ENCODE measurements at places on chromosomes 1 and 21.

- DNase-seq = no peak
These were observed 37.3 kb downstream of the PLEKHO1 start for GRCh38 chr1:150186789-150187559.

- no peak for DNase-seq
These were observed 9.1 kb downstream of the SEMA4A start for GRCh38 chr1:156162430-156163037.

DNA sequence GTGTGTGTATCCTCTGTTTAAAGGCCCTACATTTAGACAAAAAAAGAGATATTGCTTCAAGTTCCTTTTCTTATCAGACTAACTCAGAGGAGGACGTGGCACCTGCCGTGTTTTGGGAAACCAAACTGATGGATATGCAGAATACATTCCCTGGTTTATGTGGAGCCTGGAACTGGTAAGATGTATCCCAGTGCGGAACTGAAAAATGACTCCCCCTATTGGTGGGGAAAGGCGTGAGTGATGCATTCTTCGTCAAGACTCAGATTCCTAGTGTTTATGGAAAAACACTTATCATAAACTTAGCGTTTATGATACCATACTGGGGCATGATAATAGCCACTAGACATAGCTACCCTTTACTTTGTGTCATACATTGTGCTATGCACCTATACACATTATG lies 154.2 kb downstream of the ZNF326 start:
- no peak for DNase-seq

DNA sequence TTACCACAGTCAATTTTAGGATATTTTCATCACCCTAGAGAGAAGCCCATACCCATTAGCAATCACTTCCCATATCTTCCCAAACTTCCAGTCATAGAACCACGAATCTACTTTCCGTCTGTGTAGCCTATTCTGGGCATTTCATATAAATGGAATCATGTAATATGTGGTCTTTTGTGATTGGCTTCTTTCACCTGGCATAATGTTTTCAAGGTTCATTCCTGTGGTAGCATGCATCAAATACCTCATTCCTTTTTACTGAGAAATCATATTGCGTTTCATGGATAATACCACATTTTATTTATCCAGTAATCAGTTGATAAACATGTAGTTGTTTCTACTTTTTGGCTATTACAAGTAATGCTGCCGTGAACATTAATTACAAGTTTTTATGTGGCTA lies 21.5 kb downstream of the DESI2 start:
- DNase-seq = no peak

- no peak for DNase-seq
These were observed 36.2 kb downstream of the CASQ2 start for GRCh38 chr1:115732316-115732715.

DNA sequence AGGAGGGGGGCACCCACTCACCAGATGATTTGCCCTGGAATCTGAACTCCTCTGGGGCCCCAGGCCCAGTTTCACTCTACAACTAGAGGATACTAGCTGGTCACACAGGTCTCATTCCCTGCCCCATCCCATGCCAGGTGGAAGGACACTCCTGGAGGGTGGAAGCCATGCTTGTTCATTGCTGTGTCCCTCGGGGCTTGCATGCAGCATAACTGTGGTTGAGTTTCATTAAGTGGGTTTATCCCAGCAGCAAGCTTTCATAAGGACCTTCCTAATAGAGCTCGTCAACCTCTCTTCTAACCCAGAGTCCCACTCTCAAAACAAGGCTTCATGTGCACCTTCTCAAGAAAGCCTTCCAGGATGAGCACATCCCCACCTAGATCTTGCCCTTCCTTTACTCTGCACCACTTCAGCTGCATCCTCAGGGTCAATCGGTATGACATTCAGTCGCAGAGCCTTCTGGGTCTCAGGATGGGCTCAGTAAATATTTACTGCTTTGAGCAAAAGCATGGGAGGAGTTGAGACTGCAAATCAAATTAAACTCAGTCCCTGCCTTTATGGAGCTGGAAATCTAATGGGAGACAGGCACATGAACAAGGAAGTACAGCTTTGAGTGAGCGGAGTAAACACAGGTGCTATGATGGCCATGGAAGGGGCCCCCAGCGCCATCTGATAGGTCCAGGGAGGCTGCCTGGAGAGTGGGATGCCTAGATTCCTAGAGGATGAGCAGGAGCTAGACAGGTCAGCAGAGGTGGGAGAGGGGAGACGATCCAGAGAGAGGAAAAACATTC lies 32.3 kb downstream of the LAMB3 start:
- DNase-seq = no peak

DNA sequence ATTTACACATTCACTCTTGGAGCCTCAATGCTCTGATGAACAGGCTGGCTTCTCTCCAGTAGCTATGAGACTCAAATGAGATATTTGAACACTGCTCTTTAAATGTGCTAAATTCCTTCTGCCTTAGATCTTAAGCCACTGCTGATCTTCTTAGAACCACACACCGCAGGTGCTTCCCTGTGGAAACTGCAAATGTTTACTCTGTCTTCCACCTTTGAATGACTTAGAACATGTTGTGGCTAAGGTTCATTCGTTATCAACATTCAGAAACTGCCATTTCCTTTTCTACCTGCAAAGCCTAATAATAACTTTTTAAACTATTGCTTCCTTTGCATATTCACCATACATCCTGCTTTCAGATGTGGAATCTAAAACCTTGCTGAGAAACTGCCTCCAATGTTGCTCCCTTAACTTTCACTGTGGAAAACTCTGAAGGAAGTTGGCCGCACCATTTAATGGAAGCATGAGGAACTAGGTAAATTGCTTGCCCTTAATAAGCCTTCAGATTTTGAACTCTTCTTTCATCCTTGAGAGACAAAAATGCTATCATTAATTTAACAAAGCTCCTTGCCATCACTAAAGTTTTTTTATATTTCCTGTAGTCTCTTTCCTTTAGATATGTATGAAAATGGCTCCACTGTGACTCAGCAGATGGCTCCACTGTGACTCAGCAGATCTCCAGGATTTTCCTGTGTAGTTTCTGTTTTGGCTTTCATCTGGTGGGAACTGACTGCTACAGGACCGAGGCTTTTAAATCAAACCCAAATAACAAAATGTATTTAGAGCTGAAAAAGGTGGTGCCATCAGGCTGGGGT lies 143.8 kb downstream of the TNFSF18 start:
- DNase-seq = no peak

- no peak for DNase-seq
These were observed 1.2 kb downstream of the OLIG1 start for GRCh38 chr21:33070998-33071769.

DNA sequence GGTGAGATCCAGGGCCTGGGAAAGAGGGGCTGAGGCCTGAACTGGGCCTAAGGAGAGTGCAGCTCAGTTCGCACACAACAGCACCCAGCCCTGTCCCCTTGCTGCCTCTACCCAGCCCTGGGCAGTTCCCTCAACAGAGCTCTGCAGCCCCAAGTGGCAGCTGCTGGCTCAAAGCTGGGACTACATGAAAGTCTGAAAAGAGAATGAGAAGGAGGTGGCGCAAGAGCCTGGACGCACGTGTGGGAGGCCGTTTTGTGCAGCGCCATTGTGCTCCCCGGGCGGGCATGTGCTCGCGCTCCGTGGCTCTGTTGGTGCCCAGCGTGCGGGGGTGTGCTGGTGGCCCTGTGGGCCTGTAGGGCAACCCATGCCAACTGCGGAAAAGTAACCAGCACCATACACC lies 10.3 kb downstream of the GPR37L1 start:
- DNase-seq = no peak

- no peak for DNase-seq
These were observed 6.2 kb downstream of the ADSS2 start for GRCh38 chr1:244445320-244446181.

DNA sequence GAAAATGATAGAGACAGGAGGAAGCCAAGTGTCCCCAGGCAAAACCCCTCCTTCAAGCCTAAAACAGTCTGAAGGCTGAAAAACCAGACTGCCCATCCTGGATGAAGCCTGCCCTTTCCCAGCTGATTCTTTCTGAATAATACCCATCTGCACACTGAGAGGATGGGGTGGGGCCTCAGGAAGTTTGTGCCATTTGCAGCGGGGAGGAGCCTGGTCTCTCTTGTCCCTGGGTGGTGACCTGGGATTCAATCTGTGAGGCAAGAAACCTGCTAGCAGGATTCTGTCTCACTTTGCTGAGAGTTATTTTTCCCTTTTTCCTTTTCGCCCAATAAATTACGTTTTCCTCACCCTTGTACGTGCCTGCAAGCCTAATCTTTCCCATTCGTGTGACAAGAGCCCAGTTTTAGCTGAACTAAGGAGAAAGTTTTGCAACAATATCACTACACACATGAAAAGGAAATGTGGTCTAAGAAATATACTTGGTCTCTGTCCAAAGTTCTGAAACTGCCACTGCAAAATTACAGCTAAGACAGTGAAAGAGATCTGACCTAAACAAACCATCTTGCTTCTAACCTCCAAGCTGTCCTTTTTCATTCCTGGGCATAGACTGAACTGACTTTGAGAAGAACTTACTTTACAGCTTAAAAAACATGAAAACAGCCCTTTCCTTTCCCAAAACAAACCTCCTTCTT lies 105.0 kb downstream of the COP1 start:
- DNase-seq = no peak

DNA sequence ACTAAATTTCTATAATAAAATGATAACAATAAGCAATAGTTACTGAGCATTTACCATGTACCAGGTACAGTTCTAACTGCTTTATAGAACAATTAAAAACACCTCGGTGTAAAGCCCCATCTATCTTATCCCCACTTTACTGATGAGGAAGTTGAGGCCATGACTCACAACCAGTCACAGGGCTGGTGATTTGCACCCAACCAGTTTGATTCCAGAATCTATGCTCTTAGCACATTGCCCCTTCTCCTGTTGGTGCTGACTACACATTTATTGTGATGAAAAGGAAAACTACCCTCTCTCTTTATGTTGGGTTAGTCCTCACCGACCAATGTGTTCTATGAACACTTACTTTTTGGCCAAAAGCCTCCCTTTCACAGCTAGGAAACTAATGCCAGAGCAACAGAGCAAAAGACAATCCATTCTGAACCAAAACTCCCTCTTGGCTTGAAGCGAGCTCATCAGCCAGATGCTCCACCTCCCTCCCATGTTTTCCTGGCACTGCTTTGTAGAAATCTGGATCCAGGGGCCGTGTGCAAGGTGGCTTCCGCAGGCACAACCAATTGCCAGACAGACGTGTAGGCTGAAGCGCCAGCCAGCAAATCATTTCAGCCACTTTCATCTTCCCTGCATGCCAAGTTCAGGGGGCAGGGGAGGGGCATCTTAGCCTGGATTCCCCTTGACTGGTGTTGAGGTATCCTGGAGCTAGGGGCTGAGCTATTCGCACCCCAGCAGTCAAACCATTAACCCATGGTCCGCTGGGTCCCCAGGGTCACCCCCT lies 32.0 kb upstream of the SLC30A1 start:
- no peak for DNase-seq

DNA sequence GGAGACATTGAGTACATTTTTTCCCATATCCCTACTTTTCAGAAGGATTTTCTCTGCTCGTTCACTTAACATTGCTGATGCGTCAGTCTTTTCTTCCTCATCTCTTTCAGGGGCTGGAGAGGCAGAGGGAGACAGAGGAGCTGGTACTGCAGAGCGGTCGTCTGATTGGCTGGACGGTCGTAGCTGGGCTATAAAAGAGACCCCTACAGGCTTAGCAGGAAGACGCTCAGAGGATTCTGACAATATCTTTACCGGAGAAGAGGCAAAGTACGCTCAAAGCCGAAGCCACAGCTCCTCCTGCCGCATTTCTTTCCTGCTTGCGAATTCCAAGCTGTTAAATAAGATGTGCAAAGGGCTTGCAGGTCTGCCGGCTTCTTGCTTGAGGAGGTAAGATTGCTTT lies at the start of gene RGS4:
Gene RGS4 (plus strand): TSS at position 220 of the 400 bp plus-strand sequence. CDS start 124 bp downstream, at position 344.
- no peak for DNase-seq
